ENCODE measurements at places on chromosomes 11 and 22.

DNA sequence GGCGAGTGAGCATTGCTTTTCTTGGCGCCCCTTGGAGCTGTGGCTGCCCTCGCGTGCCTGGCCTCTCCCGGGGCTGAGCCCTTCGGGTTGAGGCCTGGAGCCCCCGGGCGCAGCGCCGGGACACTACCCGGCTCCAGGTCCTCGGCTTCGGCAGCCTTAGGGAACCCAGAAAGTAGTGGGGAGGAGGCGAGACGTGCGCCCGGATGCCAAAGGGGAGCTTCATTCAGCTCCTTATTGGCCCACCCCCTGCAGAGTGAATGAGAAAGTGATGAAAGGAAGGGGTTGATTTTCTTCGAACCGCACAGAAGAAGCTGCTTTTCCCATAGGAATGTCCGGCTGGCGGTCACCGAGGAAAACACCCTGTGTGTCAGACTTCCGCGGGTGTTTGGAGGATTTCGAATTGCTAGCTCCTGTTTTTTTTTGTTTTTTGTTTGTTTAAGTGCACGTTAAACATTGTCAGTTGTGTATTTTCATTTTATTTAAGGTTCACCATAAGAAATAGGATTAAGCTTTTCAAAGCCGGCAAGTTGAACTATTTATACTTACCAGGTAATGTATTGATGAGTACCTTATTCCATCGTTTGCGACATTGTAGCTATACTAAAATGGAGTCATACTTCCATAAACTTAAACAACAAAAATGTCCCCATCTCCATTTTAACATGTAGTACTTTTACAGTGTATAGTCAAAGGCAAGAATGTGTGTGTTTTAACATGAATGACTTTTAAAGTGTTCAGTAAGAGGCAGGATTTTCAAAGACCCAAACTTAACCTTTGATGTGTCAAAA, 841 bp upstream of the EIF4G2 start:
- DNase-seq: no peak

- no peak for DNase-seq
These were observed 151.5 kb upstream of the LMO1 start for GRCh38 chr11:8415195-8415594.

DNA sequence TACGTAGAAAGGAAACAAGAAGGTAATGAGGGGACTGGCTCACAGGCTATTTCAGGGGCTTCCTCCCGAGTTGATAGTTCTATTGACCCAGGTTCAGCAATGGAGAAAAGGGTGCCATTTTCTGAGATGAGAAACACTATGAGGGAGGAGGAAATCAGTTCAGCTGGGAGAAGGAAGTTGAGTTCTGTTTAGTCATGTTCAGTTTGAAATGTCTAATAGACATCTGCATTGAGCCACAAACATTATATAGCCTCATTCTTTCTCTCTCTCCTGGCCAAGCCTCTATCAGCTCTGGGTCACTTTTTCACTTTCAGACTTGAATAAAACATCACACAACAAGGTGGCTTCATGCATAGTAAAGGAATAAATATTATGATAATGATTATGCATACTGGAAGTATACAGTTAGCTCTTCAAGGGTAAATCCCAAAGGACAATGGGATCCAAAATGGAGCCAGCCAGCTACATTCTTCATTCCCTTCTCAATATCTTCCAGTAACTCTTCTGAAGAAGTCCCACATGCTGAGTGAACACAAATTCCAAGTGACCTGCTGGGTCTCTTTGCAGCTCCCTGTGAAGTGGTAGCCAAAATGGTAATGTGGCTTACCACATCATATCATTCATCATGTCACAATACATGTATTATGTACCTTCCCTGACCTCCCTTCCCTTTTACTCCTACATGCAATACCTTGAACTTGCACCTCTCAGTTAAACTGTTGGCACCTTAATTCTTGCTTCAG, 80.9 kb upstream of the CD44 start:
- no peak for DNase-seq

GRCh38 chr22:47374273-47374771, 611.9 kb downstream of the TBC1D22A start:
- DNase-seq: no peak

- no peak for DNase-seq
These were observed 79.8 kb upstream of the NCAM1 start for GRCh38 chr11:112881461-112881860.

- no peak for DNase-seq
These were observed 50.5 kb upstream of the WNT7B start for GRCh38 chr22:46027211-46028105.

DNA sequence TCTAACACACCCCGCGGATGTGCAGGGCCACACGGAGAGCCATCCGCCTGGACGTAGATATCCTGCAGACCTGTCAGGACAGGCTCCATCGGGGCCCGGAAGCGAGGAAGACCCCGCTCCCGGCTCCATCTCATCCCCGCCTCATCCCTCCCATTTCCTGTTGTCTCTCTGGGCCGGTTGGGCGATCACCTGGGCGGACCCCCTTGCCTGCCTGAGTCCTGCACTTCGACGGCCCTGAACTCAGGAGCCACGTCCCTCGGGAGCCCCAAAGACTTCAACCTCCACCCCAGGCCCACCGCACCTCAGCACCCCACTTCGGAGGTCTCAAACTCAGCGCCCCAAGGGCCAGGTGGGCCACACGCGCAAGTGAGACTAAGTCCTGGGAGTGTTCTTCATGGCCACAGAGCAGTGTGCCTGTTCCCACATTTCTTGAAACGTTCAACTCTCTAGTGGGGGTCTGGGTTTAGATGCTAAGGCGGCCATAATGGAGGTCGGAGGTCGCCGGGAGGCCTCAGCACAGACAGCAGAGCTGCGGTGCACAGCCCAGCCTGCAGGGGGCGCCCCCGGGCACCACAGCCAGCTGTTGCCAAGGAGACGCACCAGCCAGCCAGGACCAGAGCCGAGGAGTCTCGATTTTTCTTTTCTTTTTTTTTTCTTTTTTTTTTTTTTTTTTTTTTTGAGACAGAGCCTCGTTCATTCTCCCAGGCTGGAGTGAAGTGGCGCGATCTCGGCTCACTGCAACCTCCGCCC, 26.0 kb upstream of the FADD start:
- peak; percentile 20 for DNase-seq

DNA sequence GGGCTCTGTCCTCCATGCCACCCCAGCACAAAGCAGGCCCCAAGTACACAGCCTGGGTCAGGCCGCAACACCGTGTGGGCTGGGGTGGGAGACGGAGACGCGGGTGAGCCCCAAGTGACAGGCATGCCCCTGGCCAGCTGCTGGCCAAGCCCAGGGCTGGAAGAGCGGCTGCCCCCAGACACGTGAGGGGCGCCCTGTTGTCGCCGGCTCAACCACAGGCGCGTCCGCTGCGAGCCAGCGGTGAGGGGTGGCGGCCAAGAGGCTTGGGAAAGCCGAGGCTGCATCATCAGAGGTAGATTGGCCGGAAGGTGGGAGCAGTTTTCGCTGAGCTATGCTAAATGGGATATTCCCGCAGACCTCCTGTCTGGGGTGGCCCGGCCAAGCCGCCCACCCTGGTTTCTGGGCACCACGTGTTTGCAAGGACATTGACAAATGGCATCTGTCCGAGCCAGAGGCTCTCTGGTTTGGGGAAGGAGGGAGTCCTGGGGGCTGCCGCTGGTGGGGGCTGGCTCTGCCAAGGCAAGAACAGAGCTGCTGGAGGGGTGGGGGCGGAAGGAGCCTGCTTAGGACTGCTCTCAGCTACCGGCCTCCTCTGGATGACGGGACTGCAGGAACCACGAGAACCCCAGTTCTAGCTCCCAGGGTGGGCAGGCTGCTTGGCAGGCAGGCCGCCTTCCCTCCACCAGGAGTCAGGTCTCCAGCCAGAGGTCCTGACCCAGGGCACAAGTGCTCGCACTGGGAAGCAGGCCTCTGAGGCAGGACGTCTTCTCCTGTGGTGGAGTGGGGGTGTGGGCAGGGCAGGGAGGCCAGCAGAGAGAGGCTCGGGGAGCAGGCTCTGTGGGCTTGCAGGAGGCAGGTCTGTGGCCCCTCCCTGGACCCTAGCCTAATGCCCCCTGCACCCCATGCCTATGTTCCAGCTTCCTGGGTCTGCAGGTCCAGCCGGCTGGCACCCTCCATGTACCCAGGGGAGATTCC, 552 bp downstream of the PRR33 start:
- no peak for DNase-seq

DNA sequence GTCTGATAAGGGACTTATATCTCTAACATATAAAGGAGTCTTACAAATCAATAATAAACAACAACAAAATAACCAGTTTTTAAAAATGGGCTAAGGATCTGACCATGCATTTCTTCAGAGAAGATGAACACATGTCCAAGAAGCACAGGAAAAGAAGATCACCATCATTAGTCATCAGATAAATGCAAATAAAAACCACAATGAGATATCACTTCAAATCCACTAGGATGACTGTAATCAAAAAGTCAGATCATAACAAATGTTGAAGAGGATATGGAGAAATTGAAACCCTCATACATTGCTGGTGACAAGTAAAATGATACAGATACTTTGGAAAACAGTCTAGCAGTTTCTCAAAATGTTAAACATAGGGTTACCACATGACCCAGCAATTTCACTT, 61.2 kb upstream of the MYOD1 start:
- DNase-seq: no peak

DNA sequence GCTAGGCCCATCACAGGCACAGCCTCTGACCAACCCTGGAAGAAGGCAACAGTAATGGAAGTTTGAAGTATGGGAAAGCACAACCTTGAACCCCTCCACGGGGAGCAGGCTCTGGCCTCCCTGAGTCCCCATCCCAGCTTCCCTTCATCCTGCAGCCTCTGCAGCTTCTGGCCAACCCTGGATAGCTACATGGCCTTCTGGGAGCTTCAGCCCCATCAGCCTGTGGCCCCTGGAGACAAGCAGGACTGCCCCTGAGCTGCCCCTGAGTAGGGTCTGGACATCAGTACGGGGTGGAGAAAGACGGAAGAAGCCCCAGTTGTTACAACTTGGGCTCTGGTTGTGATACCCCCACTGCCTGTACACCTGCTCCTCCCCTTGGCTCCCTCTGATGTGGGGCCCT, 113.8 kb upstream of the CD82 start:
- no peak for DNase-seq

- DNase-seq: no peak
These were observed 3.1 kb downstream of the SLC25A22 start for GRCh38 chr11:794766-795633.

GRCh38 chr11:125306476-125306875, 141.9 kb downstream of the PKNOX2 start:
- no peak for DNase-seq
